NCI-H446 treated with DMSO at 0.1 percent for 48 hours (cell line): ENCODE measurements at places on chromosomes 7 and 10.

GRCh38 chr10:30671026-30671616, 41.6 kb upstream of the LYZL2 start:
- DNase-seq = peak; percentile 34

GRCh38 chr7:149154056-149154455, 6.8 kb downstream of the ZNF398 start:
- no peak for DNase-seq

DNA sequence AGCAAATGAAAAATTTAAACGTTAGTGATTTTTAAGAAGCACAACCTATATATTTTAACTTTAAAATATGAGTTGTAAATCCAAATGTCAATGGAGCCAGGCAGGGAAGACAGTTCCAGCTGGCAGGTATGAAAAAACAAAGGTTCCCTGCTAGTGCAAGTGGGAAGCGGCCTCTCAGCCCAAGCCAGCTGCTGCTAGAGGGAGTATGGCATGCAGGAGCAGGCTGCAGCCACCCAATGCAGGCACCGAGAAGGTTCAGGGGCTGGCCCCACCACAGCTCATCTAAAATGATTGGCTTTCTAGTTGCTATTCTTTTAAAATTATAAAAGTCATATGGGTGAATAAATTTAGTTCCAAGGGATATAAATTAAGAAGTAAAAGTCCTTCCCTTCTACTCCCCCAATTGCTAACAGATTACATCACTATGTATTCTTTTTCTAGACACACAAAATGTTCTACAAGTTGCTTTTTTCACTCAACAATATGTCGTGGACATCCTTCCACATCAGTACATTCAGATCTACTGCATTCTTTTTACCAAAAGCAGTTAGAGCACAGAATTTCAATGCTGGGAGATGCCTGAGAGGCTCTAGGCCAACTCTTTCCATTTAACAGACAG, 69.3 kb downstream of the SGMS1 start:
- DNase-seq = no peak

DNA sequence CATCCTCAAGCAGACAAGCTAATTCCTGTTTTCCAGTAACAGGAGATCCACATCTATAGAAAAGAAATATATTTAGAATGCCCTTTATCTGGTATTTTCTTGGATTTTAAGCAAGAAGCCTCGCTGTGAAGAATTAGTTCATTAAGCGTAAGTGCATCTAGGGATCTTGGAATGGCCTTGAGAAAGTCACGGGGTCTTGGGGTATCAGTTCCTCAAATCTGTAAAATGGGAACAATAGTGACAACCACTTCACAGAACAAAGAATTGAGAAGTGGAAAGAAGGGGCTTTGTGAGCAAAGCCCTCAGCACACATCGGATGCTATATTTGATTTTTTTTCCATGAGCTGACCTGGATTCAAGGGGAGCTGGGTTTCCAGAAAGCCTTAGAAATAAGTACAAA, 32.3 kb upstream of the WDFY4 start:
- DNase-seq = no peak

- no peak for DNase-seq
Observed at GRCh38 chr10:43237631-43238446, 29.0 kb downstream of the RASGEF1A start.

DNA sequence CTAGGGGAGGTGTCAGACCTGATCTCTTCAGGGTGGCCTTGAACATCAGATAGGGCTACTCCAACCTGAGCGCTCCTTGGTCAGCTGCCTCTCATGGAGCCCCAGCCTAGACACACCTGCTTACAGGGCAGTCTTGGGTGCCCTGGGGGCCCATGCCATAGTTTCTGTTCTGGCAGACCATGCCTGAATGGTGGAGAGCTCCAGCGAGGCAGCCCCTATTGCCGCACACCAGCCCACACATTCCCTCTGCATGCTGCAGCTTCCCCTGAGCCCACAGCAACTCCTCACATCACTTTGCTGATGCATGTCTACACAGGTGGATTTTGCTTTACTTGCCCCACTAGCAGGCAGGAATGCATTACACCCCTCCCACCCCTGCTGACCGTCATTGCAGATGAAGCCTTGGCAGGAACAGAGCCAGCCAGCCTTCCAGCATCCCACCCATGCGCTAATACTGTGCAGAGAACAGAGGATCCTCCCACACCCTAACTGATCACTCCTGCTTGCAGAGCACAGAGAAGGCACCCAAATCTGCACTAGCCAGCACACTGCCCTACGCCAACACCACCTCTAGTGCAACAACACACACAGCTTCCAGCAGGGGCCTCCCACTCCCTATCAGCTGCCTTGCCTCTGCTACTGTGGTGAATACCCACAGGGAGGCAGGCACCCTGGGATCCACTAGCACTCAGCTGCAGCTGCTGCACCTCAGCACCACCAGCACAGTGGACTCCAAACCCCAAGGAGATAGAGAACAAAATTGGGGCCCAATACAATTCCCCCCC, 43.0 kb upstream of the GRM3 start:
- no peak for DNase-seq

- no peak for DNase-seq
Observed at GRCh38 chr7:23012908-23013714, 819 bp downstream of the HYCC1 start.

DNA sequence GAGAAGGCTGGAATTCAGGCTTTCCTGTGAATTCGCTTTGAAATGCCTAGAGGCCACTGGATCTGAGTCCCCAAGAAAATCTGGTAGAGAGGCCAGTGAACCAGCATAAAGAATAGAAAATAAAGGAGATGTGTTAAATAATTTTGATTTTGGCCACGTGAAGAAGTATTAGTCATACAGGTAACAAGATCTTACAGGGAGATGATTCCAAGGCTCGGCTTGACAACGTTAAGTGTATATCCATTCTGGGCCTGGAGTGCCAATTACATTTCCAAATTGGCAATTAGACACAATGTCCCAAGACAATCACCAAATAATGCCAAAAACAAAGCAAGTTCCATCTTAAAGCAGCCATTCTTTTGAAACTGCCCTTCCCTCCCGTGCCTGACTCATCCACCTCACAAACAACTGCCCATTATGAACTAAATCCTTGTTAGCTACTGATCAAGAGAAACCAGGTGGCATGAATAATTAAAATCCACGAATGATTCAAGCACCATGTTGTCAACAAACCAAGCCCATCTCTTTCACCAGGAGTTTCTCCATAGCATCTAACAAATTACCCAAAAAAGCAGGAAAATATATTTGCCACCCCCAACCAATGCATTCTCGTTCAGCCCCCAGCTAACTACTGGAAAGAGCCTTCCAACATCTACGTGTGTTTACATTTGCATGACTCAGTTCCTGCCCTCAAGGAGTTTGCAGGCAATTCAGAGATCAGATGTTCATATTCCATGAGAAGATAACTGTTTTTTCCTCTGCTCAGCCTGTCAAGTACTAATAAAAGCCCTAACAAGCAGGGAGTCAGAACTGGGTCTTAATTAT, 8.5 kb downstream of the KCNMA1 start:
- DNase-seq = no peak
